ENCODE measurements at places on chromosomes 1 and 21. TPM values are rescaled to one million over a fixed set of nuclear protein-coding genes. Genes with fewer than 3 reads are reported as not detected.

DNA sequence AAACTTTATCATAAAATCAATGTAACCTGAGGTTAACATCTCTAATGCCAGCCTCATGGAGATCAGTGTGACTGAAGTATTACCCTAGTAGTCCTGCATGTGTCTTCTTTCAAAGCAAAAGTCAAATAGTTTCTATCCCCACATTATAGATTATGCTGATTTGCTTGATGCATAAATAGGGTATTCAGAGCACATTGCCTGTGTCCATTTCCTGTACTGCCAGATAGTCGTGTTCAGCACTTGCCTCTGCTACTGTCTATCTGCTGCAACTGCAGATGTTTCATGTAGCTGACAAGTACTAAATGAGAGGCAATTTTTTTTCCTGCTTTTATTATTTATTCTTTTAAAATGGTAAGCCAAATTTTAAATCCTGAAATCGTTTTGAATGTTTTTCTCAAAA lies 348.7 kb downstream of the CHRM3 start:
- DNase-seq: no peak

DNA sequence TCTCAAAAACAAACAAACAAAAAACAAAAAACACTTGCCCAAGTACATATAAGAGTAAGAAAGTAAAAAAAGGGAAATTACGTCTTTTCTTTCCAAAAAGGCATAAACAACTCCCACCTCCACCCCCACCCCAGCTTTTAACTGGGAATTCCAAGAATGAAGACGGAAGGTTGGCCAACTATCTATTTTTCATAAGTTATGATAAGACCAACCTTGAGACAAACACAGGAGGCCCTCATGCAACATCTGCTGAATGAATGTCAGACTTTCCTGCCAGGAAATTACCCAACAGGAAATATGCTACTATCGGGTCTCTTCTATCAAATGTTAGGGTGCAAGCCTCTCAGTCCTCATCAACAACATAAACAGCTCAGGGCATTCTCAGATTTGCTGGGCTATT lies 1.9 kb downstream of the BSDC1 start:
- DNase-seq: no peak

DNA sequence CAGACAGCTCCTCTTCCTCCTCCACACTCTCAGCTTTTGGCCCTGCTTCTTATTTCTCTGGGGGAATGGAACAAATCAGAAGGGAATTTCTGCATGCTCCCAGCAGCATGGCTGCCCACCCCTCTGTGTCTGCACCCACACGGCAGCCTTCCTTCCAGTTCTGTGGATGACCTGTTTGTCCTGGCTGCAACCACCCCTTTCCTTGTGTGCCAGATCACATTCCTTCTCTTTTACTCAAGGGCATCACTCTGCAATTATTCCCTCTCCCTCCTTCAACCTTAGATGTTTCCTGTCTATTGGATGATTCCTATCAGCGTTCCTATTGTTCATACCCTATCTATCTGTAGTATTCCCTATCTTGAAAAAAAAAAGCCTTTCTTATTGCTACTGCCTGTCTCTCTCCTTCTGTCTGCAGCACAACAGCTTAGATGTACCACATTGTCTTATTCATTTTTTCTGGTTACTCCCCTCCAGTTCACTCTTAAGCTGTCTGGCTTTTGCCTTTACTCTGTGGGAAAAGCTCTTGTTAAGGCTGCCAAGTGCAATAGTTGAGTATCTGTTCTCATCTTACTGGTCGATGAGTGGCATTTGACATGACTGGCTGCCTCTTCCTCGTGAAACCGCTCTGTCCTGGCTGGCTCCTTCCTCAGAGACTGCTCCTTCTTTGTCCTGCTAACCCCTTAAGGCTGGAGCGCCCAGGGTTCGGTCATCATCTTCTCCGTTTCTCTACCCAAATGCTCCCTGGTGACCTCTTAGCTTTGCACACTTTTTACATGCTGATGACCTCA lies 351.1 kb downstream of the CAMTA1 start:
- DNase-seq: no peak

- DNase-seq: no peak
Measured at GRCh38 chr1:36108314-36108713, 16.7 kb downstream of the COL8A2 start.

DNA sequence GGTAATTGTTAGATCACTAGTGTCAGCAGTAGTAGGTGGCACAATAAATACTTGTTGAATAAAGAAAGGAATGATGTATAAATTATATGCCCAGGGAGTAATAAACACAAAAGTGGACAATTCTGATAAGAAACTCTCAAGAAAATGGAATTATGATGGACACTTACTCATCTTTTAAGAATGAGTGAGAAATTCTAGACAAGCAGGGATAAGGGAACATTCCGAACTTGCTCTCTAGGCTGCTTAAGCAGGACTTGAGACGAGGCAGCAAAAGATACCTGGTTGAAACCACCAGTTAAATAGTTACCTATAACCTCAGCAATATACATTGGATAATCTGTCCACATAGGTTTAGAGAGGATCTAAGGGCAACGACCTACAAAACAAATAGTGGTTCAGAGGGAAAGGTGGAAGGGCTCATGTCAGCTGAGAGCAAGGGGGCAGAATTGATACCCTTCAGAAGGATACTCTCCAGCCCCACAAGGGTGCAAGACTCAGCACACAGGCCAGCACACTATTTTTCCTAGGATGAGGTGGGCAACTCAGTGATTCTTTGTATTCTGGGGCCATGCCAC lies 46.3 kb downstream of the XCL2 start:
- no peak for DNase-seq

C1orf167 gene
- not detected for total RNA-seq

LYPD8 gene
- not detected for total RNA-seq

CD2 gene
- total RNA-seq: 0.08 TPM

DNAJC28 gene
- total RNA-seq: 3.8 TPM

DNA sequence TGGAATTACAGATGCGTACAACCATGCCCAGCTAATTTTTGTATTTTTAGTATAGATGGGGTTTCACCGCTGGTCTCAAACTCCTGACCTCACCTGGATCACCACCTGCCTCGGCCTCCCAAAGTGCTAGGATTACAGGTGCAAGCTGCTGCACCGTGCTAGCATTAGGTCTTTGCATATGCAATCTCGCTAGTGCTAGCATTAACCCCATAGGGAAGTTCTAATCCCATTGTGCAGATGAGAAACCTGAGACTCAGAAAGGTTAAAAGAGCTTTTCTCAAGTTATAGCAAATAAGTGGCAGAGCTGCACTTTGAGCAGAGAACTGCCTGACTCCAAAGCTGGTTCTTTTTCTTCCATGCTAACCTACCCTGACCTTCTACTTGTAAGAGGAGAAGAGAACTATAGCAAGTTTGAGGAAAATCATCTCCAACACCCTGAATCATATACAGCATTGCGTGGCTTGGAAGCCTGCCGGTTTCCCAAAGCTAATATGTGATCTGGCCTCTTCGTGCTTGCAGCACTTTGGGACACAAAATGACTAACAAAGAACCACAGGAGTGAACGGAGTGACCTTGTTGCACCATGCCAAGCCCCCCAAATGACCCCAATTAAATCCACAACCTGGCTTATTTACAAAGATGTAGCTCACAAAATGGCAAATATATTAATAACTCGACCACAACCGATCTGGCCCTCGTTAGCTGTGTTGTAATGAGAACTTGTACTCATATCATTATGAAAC lies 185.1 kb downstream of the TM2D1 start:
- DNase-seq: no peak

FAM3B gene
- 47.5 TPM for total RNA-seq

INAVA gene
- 51.0 TPM for total RNA-seq

GRCh38 chr1:91842563-91842962 lies 43.4 kb downstream of the TGFBR3 start:
- DNase-seq: no peak

DNA sequence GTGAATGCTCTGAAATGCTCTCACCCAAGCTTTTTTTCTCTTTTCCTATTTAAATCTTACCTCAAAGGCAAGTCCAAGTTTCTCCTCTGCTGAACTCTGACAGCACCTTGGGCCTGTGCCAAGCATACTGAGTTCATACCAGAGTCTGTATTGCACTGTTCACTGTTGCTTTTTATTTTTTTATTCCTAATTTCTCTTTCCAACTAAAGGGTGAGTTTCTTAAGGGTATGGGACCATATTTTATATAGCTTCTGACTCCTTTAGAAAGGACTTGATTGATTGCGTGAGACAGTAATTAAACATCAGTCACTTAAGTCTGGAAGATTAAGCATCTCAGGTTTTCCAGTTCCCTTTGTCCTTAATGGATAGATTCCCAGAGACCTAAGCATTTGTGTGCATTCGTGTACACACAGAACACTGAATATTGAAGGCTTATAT lies 69.9 kb downstream of the CACHD1 start:
- DNase-seq: peak; percentile 67

DNA sequence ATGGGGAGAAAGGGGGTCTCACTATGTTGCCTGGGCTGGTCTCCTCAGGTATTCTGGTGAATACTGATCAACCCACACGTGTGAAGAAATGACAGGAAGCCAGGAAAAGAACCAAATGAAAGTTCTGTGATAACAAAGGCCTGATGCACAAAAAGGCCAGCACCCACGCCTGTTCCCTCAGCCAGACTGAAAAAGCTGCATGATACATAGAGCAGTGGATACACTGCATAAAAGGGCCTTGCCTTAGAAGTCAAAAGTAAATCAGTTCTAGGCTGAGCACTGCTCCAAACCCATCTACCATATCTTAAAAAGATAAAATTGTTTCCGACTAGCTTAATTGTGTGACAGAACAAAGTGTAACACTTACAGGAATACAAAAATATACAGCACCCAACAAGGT lies 36.9 kb upstream of the PSMG1 start:
- no peak for DNase-seq

DNA sequence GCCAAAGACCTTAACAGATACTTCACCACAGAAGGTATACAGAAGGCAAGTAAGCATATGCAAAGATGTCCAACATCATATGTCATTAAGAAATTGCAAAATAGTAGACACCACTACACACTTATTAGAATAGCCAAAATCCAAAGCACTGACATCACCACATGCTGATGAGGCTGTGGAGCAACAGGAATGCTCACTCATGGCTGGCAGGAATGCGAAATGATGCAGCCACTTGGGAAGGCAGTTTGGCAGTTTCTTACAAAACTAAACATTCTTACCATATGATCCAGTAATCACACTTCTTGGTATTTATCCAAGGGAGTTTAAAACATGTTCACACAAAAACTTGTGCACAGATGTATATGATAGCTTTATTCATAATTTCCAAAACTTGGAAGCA lies 261.2 kb upstream of the AJAP1 start:
- DNase-seq: no peak

TMEM52 gene
- total RNA-seq: 3.6 TPM

- DNase-seq: no peak
Measured at GRCh38 chr1:4126731-4127591, 226.9 kb upstream of the C1orf174 start.

- DNase-seq: no peak
Measured at GRCh38 chr1:236166041-236166440, 23.7 kb downstream of the GPR137B start.

FTCD gene
- total RNA-seq: 25.8 TPM

DNA sequence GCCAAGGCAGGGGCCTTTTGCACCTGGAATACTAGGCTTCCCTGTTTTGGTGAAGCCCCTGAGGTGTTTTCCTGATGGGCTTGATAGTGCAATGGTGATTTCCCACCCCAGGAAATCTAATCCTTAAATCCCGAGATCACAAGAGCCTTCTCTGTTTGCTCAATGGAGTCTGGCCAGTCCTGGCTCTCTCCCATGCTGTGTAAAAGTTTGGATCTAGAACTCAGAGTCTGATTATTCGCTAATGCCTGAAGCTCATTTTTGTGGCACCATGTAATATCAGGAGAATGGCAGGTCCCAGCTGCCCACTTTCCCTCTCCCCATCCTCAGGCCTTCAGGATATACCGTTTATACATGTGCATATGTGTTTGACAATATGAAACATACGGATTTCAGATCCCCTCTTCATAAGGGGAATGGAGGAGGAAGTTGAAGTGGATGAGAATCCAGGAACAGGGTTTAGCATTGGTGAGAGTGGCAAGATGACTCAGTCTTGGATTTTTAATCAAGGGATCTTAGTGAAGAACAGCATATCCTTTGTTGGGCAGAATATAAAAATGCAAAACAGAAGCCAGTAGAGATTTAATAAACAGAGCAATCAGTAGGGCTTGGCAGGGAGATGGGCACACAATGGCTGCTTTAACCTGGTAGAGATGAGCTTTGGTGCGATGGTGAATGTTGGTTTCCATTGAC lies 62.1 kb downstream of the CLIC6 start:
- no peak for DNase-seq

C1orf21 gene
- total RNA-seq: 37.9 TPM

DNA sequence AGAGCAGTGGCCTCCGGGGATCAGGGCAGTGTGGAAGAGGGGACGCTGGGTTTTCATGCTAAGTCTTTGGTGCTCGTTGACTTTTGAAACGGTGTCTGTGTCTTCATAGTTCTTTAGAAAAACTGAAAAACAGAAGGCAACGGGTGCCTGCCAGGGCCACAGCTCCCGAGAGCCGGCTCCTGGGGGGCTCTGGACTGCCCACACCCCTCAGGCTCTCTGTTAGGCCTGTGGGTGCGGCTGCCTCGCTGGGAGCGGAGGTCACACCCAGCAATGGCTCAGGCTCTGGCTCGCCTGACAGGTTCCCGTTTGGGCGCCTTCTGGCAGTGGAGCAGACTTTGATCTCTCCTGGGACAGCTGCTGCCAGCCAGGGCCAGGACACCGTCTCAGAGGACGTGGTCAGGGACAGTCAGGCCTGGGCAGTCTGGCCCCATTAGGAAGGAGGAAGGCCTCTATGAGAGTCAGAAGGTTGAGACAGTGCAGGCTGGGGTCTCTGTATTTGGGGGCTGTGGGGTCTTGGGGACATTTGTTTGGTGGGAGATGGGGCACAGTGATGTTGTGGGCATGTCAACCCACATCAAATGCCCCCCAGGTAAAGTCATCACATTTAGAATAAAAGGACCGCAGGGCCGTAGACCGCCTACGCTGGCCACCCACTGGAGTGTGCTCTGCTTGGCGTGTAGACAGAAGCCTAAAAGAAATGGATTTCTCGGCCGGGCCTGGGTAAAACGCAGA lies 5.6 kb downstream of the ARHGEF16 start:
- peak; percentile 86 for DNase-seq

GRCh38 chr1:16615253-16616252 lies 2.2 kb upstream of the NBPF1 start:
- DNase-seq: no peak

DNA sequence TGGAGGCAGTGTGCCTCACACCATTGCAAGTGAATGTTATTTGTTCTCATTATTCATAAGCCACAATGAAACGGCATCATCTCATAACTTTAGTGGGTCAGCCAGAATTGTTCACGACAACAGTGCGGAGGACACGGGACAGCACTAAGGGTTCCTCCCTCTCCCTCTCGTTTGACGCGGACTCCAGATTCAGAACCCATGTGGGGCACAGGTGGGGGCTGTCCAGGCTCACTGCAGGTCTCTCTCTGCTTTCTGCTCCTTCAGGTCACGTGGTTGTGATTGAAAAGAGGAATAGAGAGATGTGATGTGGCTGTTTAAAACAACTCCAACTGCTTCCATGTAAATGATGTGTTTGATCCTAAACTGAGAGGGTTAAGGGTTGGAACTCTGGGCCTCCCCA lies 13.5 kb downstream of the RUNX1 start:
- no peak for DNase-seq

- no peak for DNase-seq
Measured at GRCh38 chr1:59230622-59231021, 66.3 kb upstream of the FGGY start.

All from hepatocyte (in vitro differentiated cells).